ENCODE measurements at places on chromosomes 11 and 22. TPM values are rescaled to one million over a fixed set of nuclear protein-coding genes. Genes with fewer than 3 reads are reported as not detected.

The COMT gene
- 165 TPM for total RNA-seq

DNA sequence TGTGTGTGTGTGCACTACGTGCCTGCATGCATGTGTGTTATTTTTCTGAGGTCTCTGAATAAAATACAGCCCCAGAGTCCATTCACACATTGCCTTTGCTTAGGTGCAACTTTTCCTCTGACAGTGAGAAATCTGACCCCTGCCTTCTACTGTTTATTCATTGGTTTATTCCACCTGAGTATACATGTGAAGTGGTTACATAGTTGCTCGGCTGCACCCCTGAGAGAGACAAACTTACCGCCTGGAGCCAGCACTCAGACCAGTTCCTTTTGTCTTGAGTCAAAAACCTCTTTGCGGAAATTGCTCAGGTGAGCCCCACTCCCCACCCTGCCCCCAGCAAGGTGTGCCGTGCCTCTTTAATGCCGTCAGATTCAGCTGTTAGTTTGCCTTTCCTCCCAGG, 363.6 kb downstream of the BRD1 start:
- peaks cover 12% of the 10 kb centered on the region for H3K4me1 ChIP-seq
- H3K27ac ChIP-seq = no peak overlapping the region
- H3K4me3 ChIP-seq = no peak overlapping the region
- peaks cover 41% of the 10 kb centered on the region for H3K27me3 ChIP-seq
- DNase-seq = no peak
- no peaks in the 10 kb centered on the region for H3K36me3 ChIP-seq

The PDE2A gene
- total RNA-seq = 4.3 TPM

GRCh38 chr22:19440411-19441195, 6.9 kb downstream of the C22orf39 start:
- DNase-seq = no peak
- no peak overlapping the region for H3K27ac ChIP-seq
- no peaks in the 10 kb centered on the region for H3K27me3 ChIP-seq
- H3K36me3 ChIP-seq = peaks cover 10% of the 10 kb centered on the region
- H3K4me3 ChIP-seq = no peak overlapping the region
- H3K4me1 ChIP-seq = no peaks in the 10 kb centered on the region

DNA sequence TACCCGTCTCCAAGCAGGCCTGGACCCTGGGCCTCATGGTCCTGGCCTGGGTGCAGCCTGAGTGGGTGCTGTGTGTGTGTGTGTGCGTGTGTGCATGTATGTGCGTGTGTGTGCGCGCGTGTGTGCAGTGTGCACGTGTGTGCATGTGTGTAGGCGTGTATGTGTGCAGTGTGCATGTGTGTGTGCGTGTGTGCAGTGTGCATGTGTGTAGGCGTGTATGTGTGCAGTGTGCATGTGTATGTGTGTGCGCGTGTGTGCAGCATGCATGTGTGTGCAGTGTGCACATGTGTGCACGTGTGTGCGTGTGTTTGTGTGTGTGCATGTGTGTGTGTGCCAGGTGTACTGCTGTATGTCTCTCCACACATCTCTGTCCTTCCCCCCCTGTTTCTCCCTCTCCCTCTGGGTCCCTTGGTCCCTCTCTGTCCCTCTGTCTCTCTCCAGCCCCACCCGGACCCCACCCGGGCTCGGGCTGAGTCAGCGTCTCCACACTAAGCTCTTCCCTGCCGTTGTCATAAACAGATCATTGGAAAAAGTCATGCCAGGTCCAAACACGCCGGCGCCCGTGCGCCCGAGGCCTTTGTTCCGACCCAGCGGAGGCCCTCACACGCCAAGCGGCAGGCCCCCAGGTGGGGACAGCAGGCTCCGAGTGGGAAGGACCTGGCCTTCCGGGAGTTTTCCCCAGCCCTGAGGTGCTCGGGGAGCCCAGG, 34.0 kb downstream of the WNT7B start:
- no peak for DNase-seq
- no peak overlapping the region for H3K4me3 ChIP-seq
- no peaks in the 10 kb centered on the region for H3K27me3 ChIP-seq
- H3K4me1 ChIP-seq = peaks cover 9% of the 10 kb centered on the region
